ENCODE measurements at places on chromosomes 3 and 15.
A peak's percentile ranks its signal among the peaks of the same experiment; 100 is the strongest.

DNA sequence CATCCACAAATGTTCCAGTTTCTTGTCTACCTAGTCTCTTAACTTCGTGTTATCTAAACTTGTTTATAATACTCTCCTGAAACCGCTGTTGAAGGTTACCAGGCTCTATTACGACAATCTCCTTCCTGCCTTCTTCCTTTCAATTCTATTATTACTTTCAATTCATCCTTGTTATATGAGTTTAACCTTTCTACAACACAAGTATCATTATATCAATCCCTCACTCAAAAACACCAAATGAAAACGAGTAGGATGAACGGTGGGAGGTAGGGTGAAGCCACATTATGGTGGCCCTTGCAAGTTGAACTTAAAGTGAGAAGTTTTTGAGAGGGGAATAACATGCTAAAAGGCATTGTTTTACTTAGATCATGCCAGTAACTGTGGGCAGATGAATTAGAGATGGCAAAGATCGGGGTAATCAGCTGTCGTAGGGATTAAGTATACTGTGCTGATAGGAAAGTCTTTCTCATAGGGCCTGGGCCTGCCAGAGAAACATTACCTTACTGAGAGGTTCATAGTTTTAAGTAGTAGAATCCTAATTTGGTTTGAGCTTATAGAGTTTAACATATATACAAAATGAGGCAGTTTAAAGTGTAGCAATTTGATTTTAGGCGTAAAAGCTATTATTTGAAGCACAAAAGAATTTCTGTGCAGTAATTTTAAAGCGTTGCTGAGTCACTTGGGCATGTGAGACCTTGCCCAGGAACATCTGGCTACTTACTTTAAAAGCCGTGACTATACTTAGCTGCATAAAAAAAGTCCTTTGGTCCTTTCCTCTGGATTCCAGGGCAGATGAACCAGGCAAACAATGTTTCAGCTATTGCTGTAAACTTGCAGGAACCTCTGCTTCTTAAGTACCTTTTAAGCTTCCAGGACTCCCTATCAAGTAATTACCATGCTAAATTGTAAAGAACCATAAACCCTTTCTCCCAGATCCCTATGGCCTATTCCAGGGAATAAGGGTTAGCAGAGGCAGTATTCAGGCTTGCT lies 3.3 kb upstream of the CEP97 start:
- no peak for DNase-seq

GRCh38 chr15:82536409-82537350 lies 3.6 kb downstream of the RPS17 start:
- no peak for DNase-seq

DNA sequence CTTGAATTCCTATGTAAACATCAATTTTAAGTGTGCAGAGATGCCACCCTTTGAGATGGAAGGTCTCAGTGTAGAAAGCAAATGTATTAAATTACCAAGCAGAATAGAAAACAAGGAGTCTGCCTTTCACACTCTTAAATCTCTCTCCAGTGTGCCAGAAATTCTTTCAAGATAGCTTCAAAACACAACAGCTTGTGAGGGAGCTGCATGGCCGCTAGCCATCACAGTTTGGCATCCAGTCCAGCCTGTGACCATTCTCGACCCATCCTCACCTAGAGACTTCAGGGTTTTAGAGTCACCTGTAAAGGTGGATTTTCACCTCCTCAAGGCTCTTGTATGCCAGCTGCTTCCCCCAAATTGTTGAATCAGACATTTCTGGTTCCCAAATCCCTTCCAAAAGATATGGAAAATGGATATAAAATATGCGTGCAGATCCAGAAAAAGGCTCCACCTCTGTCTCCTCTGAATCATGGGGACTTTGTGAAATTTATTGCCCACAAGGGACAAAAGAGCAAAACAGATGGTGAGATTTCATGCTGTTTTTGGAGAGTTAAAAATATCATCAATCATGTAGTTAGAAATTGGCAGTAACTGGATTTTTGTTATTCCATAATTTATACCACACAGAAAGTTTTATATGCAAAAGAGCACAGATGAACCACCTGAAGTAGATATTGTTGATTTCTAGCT lies 114.2 kb upstream of the THRB start:
- DNase-seq, result no peak

- no peak for DNase-seq
These were observed 24.2 kb downstream of the ABHD2 start for GRCh38 chr15:89112341-89112971.

GRCh38 chr3:3998140-3998922 lies 199.1 kb downstream of the LRRN1 start:
- peak; percentile 31 for DNase-seq

DNA sequence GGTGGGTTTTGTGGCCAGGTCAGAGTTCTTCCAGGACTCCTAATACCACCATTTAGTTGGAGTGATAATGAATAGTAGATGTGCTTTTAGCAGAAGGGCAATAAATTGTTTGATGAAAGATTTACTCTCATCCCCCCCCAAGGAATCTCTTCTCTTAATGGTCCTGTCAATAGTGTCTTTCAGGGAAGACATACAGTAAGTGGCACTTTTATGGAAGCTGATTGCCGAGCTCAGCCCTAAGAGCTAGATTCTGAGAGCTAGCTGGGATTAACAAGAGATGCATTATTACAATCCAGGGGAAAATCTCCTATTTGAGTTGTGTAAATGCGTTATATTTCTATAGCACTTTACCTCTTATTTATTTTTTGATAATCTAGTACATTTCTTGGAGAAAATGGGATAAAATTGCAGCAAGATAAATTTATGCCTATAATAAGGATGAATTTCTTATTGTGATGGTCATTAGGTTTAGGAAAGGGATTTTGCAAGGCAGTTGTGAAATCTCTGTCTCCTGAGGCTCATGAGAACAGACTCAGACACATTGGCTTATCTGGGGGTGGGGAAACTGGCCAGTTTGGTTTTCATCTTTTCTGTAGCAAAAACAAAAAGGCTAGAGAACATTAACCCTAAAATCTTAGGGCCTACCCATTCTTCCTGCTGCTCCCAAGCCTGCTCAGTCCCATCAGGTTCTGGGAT lies 41.6 kb upstream of the CLSTN2 start:
- DNase-seq, result no peak

GRCh38 chr15:35061161-35061824 lies 23.8 kb downstream of the NANOGP8 start:
- DNase-seq, result no peak

DNA sequence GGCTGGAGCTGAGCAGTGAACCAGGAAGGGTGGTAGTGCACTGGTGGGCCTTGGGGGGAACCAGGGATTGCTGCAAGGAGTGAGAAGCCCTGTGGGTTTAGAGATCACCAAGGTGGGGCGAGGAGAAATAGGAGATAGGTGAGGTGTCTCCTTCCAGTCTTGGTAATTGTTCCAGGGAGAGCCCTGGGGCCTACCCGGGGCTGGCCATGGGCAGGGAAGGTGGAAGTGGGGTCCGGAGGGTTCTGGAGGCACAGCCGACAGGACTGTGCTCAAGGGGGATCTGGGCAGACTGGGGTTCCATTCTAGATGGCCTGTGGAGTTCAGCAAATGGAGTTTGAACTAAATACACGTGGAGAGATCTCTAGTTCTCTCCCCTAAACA lies 4.5 kb downstream of the CHST13 start:
- no peak for DNase-seq

DNA sequence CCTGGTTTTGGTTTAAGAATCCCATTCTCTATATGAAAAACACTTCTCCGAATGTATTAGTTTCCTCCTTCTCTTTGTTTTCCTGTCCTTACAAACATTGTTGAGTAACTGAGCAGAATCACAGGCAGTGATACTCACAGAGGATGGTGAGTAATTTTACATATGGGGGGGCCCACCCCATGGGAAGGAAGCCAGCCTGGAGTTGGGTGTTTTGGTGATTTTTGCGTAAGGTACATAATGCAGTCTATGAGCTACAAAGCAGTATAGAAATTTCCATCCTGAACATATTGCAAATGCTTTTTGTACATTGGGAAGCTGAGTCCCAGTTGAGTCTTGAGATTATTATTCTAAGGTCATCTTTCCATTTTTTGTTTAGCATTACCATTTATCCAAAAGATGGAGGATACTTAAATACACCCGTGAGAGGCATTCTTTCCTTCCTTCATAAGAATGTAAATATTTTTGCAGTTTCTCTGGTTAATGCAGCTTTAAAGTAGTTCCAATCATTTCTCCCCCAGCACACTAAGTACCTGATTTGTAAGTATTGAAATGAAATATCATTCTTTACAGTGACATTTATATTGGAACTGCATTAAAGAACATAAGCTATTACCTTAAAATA lies 476.8 kb downstream of the AGBL1 start:
- no peak for DNase-seq

DNA sequence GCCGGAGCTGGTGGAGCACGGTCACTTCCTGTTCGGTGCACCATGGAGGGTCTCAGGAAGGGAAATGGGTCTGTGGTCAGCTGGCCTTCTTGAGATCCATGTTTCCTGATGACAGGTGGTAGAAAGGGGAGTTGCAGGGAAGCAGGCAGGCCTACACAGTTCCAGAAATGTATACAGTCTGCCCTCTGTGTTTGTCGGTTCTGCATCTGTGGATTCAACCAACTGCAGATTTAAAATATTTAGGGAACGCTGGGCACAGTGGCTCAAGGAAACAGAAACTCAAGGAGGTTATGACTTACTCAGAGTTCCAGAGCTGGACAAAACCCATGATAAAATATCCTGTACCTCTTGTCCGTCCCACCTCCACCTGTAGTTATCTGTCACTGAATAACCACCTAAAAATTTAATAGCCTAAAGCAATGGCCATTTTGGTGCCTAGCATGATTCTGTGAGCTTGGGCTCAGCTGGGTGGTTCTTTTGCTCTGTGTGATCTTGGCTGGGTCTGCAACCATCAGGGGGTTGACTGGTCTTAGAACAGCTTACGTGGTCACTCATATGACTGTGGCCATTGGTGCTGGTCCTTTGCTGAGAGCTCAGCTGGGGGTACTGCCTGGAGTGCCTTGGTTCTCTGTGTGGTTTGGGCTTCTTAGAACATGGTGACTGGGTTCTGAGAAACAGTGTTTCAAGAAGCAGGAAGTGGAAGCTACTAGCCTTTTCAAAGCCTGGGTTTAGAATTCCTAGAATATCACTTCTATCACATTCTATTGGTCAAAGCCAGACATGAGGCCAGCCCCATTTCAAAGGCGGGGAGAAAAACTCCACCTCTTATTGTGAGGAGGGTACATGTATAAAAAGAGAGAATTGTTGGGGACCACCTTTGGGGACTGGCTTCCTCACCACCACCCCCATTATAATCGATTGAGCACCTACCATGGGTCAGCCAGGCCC lies 239.7 kb upstream of the BHLHE40 start:
- no peak for DNase-seq

DNA sequence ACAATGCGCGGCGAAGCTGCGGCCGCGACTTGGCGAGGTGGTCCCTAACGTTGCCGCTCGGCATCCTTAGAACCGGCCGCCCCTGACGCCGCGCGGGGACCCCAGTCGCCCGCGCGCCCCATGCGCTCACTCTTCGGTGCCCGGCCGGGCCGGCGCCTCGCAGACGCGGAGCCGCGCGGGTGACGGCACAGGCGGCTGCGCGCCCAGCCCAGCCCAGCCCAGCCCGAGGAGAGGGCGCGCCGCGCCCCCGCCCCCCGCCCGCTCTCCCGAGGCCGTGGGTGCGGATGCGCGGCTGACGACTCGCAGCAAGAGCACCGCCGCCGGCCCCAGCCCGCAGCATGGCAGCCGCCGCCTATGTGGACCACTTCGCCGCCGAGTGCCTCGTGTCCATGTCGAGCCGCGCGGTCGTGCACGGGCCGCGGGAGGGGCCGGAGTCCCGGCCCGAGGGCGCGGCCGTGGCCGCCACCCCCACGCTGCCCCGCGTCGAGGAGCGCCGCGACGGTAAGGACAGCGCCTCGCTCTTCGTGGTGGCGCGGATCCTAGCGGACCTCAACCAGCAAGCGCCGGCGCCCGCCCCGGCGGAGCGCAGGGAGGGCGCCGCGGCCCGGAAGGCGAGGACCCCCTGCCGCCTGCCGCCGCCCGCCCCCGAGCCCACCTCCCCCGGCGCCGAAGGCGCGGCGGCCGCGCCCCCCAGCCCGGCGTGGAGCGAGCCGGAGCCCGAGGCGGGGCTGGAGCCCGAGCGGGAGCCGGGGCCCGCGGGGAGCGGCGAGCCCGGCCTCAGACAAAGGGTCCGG lies 437 bp downstream of the KLF13 start:
- DNase-seq, result no peak

GRCh38 chr15:39556461-39556860 lies 24.4 kb upstream of the THBS1 start:
- peak; percentile 26 for DNase-seq

GRCh38 chr3:58163234-58163633 lies 47.5 kb downstream of the DNASE1L3 start:
- peak; percentile 94 for DNase-seq

DNA sequence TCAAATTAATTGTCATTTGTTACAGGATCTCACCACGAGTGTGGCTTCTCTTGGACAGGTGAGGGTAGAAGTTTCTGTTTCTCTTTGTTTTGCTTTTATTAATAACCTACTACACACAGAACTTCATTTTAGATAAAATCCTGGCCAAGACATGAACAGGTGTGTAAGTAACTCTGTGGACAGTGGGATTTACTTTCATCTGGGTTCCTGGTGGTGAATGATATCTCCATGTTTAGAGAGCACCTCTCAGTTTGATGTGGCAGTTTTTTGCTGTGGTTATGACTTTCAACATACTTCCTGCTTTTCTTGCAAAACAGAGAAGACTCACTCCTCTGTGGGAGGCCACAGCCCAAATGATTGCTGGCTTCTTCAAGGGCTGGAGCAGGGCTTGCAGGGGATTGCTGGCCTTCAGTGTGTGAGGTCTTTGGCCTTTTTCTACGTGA lies 71.1 kb upstream of the XCR1 start:
- DNase-seq, result no peak

- DNase-seq, result no peak
These were observed 34.3 kb downstream of the ZBTB38 start for GRCh38 chr3:141402476-141403171.

DNA sequence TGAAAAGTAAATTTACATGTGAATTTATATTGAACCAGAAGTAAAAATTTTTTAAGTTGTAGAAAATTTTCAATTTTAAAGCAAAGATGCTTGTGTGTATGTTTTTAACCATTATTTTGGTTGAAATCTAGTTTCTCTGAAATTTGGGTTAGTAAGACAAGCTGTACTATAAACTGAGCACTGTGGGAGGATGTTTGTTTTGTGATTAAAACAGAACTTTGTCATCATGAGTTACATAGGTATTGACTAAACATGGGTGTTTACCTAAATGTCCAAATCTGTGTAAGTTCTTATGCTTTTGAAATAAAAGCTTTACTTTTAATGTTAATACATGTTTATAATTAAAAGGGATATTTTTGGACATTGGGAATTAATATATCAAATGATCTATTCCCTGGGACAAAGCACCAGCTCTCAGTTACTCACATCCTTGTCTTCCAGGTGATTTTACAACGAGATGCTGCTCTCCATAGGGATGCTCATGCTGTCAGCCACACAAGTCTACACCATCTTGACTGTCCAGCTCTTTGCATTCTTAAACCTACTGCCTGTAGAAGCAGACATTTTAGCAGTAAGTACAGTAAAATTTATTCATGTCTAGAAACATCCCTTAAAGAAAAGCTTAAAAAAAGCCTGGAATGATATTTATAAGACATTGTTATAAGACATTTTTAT lies 32.7 kb downstream of the RNF13 start:
- no peak for DNase-seq

DNA sequence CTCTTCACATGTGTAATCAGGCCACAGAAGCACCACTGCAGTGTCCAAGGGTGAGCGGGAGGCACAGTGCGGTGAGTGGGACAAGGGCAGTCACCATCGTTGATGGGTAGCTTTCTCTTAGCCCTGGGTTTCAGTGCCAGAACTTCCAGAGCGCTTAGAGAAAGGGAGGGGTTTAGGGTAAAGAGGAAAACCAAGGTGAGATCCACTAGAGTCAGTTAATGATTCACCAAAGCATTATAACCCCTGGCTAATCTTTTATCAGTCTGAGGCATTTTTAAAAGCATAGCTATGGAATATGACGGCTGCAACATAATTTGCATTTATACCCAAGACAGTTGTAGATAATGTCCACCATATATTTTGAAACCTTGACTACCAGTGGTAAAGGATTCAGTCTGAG lies 94.8 kb downstream of the SHQ1 start:
- DNase-seq, result no peak
